ENCODE measurements at places on chromosomes 7 and 10. TPM values are rescaled to one million over a fixed set of nuclear protein-coding genes. Genes with fewer than 3 reads are reported as not detected.
A peak's percentile ranks its signal among the peaks of the same experiment; 100 is the strongest.

DNA sequence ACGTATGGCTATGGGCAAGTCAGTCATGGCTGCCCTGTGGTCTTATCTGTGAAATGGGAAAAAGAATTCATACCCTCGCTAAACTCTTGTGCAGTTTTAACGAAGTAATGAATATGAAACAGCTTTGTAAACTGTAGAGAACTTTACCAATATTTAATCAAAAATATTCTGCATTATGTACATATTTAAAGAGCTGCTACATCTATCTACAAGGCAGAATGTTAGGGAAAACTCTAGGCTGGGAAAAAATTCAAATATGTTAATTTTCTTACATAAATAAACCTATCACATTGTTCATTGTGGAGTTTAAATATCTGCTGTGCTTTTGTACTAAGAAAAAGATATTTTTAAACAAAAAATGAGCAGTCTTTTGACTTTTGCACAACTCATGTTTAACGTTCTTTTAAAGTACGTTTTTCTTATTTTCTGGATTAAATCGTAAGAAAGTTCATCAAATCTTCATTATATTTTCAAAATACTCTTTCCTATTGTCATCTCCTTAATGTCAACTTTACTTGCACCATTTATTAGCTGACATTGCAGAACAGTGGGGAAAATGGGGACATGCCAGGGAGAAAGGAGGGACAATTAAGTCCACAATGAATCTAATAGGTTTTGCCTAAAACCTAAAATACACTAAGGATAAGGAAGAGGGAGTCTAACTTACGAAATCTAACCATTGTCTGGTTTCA is 57.5 kb downstream of the ICA1 start:
- no peak for DNase-seq

GRCh38 chr7:34059136-34059828 is 153.9 kb downstream of the BMPER start:
- DNase-seq, result no peak

GRCh38 chr7:81725003-81725811 is 44.6 kb downstream of the HGF start:
- DNase-seq, result no peak

- DNase-seq, result no peak
Observed at GRCh38 chr10:456486-456885, 233.0 kb downstream of the DIP2C start.

- DNase-seq, result no peak
Observed at GRCh38 chr10:4331150-4331549, 494.9 kb upstream of the AKR1E2 start.

DNA sequence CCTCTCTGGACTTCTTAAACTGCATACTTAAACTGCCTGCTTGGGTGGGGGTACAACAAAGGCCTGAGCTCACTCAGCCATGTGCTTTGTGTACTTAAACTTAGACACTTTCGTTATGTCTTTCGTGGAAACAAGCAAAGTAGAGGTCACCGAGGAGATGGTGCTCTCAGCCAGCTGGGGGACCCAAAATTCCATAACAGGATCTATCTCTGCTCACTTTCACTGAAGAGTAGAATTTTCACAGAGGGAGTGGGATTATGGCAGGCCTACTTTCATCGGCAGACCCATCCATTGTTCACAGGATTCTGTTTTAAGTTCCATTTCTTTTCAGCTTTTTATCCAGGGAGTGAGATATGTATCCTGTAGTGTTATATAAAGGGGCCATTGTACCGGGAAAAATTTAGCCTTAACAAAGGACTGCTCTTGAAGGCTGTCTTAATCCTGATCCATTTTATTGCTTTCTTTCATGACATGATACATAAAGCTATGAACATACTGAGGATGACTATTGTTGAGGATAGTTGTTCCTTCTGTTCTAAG is 370.0 kb upstream of the GHITM start:
- no peak for DNase-seq

GRCh38 chr7:1254281-1255079 is 21.8 kb downstream of the UNCX start:
- no peak for DNase-seq

- DNase-seq, result no peak
Observed at GRCh38 chr7:93407239-93407638, 167.3 kb downstream of the CALCR start.

GRCh38 chr7:73896454-73896853 is 35.5 kb downstream of the TMEM270 start:
- no peak for DNase-seq

GRCh38 chr10:129459762-129460539 is 7.1 kb upstream of the MGMT start:
- no peak for DNase-seq

GRCh38 chr10:22552888-22553378 is 161.4 kb downstream of the PIP4K2A start:
- no peak for DNase-seq

DNA sequence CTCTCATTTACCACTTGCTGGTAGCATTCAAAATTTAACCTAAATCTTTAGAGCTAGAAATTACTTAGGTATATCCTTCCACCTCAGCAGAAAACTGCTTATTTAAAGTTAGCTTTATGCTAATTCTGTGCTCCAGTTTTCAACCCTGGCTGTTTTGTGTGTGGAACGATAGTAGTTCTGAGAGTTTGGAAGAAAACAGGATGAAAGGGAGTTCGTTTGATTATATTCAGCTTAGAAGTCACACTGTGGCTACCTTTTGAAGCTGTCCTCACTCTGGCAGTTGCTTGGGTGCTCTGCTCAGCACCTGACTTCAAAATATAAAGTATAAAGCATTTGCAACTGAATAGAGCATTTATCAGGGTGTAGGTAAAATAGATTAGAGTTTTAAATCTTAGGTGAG is 2.6 kb upstream of the ASCC1 start:
- DNase-seq, result no peak

DNA sequence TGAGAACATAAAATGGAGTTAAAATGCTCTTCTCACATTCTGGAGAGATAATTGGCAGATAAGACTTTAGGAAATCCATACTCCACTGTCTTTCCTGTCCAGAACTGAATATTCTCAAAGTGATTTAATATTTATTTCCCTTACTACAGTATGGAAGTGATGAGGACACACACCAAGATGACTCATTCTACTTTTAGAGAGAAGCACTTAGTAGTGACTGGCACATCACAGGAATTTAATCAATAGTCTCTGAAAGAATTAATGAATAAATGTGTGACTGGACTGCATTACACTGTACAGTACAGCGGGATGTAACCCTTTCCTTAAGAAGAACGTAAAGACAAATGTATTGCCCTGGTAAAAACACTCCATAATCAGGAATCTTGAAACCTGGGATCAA is 116.7 kb downstream of the SEMA3E start:
- DNase-seq, result peak; percentile 10

- no peak for DNase-seq
Observed at GRCh38 chr7:8092140-8092539, 123.5 kb downstream of the GLCCI1 start.

- DNase-seq, result no peak
Observed at GRCh38 chr10:114538181-114538906, 119.7 kb downstream of the ABLIM1 start.

- DNase-seq, result no peak
Observed at GRCh38 chr10:127451628-127452027, 97.5 kb upstream of the NPS start.

DNA sequence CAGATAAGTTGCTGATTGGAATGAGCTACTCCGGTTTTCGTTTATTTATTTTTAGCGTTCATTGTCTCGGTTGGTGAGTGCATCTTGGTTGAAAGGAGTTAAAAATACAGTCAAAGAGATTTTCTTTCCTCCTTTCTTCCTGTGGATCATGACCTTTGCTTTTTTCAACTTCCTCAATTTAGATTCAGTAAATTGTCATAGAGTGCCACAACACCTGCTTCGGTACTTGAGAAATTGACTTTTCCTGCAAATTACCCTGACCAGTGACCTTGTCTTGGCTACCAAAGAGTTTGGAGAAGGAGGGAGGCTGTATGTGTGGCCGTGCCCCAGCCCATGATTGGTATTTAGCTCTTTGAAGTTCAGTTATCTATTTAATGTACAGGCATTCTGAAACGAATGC is 128.7 kb downstream of the FAM204A start:
- no peak for DNase-seq

GRCh38 chr10:124717911-124718741 is 26.1 kb downstream of the FAM53B start:
- no peak for DNase-seq

GRCh38 chr7:28481091-28481926 is 69.0 kb downstream of the CREB5 start:
- DNase-seq, result no peak

- DNase-seq, result no peak
Observed at GRCh38 chr10:93431361-93431760, 50.8 kb downstream of the MYOF start.

GRCh38 chr7:135717693-135718092 is 10.3 kb downstream of the SLC13A4 start:
- no peak for DNase-seq

DNA sequence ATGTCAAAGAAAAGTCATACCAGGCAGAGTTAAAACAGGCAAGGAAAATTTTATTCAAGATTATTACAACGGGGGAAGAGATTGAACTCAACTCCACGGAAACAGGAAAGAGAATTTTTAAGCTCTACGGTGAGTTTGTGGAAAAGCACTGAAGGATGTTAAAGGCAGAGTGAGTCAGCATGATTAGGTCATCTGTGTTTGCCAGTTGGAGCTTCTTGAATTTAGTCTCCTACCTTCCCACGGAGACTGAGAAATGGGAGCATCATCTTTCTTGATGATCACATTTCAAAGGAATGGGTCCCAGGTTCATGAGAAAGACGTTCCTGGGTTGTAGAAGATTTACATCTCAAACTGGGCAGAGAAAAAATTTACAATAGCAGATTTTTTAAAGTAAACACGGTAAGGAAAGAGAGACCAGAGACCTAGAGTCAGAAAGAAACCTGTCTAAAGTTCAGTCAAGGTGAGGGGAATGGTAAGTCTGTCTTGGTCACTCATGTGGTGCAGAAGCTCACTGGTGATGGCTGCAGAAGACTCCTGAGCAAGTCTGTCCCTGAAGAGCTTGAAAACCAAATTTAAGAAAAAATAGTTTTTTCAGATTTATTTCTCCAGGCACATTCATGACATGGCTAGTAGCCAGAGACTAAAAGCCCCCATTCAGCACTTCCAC is 516.9 kb upstream of the LRRN3 start:
- peak; percentile 32 for DNase-seq

DNA sequence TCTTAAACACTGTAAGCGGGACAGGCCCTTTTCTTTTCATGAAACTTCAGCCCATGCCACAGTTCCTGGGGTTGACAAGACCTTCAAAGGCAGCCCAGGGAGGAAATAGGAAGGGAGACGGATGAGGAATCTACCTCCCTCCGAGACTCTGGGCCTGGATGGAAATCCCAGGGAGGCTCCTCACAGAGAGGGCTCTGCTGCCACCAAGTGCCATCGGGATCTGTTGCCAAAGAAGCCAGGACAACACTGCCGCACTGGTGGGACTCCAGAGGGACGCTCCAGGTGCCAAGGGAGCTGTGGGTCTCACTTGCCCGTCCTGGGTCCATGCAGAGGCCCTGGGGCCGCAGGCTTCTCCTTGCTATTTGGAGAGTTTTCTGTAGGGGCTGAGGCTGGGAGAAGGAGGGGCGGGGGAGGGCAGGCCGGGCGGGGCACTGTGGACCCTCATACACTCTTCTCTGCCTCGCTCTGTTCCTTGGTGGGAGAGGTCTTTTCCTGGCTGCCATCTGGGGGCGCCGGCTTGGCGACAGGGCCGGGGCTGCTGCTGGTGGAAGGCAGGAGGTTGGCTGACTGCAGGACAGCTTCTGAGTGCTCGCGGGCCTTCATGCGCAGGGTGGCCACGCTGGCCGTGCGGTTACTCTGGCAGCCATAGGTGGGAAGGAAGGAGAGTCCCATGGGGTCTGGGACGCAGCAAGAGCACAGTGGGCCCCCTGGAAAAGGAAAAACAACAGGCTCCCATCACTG is 30.0 kb downstream of the DRGX start:
- no peak for DNase-seq

DNA sequence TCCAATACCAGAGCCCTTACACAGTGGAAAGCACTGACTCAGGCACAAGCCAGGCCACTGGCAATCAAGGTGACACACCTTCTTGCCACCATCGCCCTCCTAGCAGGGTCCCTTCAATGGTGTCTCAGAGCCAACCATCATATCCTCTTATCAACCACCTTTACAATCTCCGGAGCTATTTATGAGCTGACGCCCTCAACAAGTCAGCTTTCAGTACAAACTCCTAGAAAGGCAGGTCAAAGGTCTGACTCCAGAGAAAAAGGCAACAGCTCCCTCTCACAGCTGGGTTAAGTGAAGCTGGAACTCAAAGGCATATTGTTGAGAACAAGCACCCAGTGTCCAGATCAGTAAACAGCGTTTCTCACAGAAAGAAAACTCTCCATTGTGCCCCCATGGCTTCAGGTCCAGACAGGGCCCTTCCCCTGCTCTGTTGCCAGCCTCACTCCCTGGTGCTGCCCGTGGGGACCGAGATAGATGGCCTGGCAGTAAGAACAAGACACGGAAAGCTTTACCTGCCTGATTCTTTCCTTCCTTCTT is 2.4 kb downstream of the ZNF3 start:
- no peak for DNase-seq

GRCh38 chr10:113594652-113595051 is 41.8 kb downstream of the HABP2 start:
- no peak for DNase-seq

DNA sequence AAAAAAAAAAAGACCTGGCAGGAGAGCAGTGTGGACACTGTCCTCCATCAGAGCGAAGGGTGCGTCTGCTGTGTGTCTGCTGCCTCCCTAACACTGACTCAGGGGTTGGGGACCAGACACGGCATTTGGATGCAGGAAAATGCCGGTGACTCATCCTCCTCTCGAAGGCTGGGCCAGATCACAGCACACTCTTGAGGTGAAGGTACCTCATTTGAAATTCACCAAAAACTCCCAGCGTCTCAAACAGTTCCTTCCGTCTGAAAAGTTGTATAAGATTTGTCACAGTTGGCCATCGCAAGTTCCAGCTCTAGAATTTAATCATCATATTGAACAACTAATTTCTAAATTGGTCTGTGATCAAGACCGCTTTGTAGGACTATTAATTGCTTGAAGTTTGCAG is 118.1 kb upstream of the LYZL2 start:
- no peak for DNase-seq

- no peak for DNase-seq
Observed at GRCh38 chr7:93036807-93037206, 81.0 kb downstream of the SAMD9 start.

C7orf57 gene
- polyA plus RNA-seq, result 0.09 TPM

PAX2 gene
- polyA plus RNA-seq, result 0.18 TPM

GRM3 gene
- not detected for polyA plus RNA-seq

FANK1 gene
- polyA plus RNA-seq, result 3.4 TPM

NODAL gene
- polyA plus RNA-seq, result not detected

GRID1 gene
- 0.14 TPM for polyA plus RNA-seq

DLG5 gene
- 29.4 TPM for polyA plus RNA-seq

TCAF2 gene
- polyA plus RNA-seq, result 0.06 TPM

CFAP69 gene
- polyA plus RNA-seq, result 1.6 TPM

SEMA3E gene
- 1.2 TPM for polyA plus RNA-seq

TFEC gene
- polyA plus RNA-seq, result 0.01 TPM

NOS3 gene
- 0.51 TPM for polyA plus RNA-seq

OR2F1 gene
- not detected for polyA plus RNA-seq

SPDYE9 gene
- polyA plus RNA-seq, result not detected

COL13A1 gene
- polyA plus RNA-seq, result 0.55 TPM
